Neural progenitor cell (in vitro differentiated cells): ENCODE measurements at places on chromosomes 2 and 18. TPM values are rescaled to one million over a fixed set of nuclear protein-coding genes. Genes with fewer than 3 reads are reported as not detected.

EPHA4 gene
- total RNA-seq: 300 and 323 TPM in 2 replicates

DNA sequence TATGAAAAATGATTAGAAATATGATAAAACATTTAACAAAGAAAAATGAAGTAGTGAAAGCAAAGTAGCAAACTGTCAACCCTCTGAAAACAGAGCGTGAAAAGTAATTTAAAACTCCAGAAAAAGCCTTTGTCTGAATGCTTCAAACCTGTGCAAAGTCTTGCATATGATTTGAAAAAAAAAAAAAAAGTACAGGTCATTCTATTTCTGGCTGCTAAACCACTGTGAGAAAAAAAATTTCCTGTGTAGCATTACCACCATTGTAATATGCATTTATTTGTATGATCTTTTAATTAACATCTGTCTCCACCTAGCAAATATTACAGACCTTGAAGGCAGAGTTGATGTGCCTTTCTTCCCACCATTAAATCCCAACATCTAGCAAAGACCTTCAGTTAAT, 82.1 kb upstream of the CCDC68 start:
- DNase-seq: no peak

LIMS1 gene
- total RNA-seq: 19.4 and 30.8 TPM in 2 replicates

DNA sequence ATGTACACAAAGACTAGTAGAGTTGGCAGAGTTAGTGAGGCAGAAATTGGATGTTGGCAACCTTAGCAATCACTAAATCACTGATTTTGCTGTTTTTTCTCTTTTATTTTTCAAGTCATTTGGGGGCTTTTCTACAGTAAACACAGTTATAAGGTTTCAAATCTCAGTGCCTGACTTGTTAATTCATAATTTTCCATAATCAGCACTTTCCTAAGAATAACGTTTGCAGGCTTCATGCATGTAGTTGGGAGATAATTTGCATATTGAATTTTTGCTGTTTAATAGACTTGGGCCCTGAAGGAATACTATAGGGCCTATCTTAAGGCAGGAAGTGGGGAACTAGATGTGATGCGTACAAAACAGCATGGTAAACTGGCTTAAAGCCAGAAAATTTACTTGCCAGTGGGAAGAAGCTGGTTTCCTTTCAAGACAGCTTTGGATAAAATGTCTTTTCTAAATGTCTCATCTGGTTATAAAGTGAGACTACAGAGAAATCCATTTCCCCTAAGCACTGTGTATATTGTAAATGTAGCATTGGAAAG, 127.2 kb upstream of the SMIM21 start:
- DNase-seq: no peak

CENPA gene
- total RNA-seq: 42.8 and 55.0 TPM in 2 replicates

GRCh38 chr2:219595256-219595655, 2.4 kb upstream of the STK11IP start:
- no peak for DNase-seq

DNA sequence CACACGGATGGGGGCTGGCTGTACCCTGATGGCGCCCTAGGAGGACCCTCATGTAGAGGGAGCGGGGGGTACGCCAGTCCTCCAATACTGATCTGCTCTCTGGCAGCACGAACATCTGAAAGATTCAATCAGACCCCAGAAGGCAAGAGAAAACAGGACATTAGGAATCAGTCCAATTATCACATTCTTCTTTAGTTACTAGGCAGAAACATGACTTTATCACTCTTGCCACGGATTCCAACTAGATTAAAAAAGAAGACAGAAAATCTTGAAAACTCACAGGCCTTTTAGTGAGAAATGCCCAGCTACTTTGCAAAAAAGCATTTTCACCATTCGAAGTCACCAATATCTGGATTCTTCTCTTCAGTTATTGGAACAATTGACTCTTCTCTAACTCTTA, 68.4 kb downstream of the ID2 start:
- DNase-seq: no peak

GRCh38 chr2:81481242-81481993, 1176.9 kb upstream of the LRRTM1 start:
- no peak for DNase-seq

SCYGR4 gene
- not detected in 2 replicates for total RNA-seq
